ENCODE measurements at places on chromosomes 5 and 9. TPM values are rescaled to one million over a fixed set of nuclear protein-coding genes. Genes with fewer than 3 reads are reported as not detected.

DNA sequence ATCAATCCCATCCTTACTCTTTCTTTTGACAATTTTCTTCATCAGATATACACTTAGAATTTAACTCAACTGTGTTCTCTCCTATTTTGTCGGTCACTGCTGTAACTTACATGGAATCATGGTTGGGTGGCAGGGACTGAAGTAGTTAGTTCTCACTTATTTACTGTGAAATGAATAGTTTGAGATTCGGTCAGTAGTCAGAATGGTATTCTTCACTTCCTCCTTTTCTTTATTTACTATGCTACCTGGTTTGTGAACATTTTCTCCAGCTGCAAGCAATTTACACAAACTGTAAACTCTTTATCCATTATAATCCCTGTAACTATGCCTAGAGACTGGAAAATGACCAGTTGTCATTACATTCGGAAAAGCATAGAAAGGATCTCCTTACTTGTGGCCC is 41.5 kb upstream of the GDNF start:
- no peaks in the 10 kb centered on the region for H3K36me3 ChIP-seq
- H3K4me3 ChIP-seq, result no peak overlapping the region
- H3K27ac ChIP-seq, result no peak overlapping the region
- H3K27me3 ChIP-seq, result no peaks in the 10 kb centered on the region

DNA sequence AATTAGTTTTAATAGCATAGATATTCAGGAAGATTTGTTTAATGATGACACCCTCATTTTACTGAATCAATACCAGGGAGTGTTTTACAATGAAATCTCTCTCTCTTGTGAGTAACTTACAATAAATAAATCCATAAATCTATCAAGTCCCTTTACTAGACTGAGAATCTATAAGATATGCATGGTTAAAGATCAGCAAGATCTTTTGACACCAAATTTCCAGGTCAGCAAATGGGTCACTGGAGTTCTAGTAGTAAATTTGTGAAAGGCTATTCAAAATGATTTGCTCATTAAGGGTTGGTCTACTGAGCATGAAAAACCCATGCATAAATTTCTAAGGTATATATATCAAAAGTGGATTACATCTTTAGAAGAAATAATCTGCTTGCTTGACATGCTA is 512.1 kb upstream of the ITGA1 start:
- no peak overlapping the region for H3K27ac ChIP-seq
- no peaks in the 10 kb centered on the region for H3K36me3 ChIP-seq
- H3K4me3 ChIP-seq, result no peak overlapping the region
- no peaks in the 10 kb centered on the region for H3K27me3 ChIP-seq
- DNase-seq, result no peak

CATSPER3 gene
- total RNA-seq, result 1.9 TPM

GRCh38 chr9:116662646-116663310 is 24.3 kb upstream of the TRIM32 start:
- H3K4me1 ChIP-seq, result peaks cover 19% of the 10 kb centered on the region
- H3K27ac ChIP-seq, result no peak overlapping the region
- no peaks in the 10 kb centered on the region for H3K27me3 ChIP-seq
- no peak overlapping the region for H3K4me3 ChIP-seq
- H3K36me3 ChIP-seq, result no peaks in the 10 kb centered on the region
